ENCODE measurements at places on chromosomes 7 and 10.

GRCh38 chr10:52558090-52558489, 214.5 kb downstream of the MBL2 start:
- DNase-seq = no peak

DNA sequence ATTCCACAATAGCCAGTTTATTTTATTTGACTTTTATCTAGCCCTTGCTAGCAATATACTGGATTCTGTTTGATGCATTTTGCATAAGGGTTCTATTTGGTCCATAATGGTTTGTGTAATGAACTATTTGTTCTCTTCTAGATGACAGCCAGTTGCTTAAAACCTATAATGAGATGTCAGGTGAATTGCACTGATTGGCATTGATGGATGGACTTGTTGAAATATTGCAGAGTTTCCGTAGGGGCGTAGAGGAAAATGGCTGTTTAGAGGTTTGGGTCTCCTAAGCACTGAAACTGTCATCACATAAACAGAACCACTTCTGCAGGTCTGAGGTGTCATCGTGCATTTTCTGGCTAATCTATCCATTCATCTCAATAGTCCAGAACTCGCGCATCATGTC, 124.9 kb upstream of the HDAC9 start:
- no peak for DNase-seq

- no peak for DNase-seq
These were observed 2.0 kb downstream of the MNX1 start for GRCh38 chr7:157008206-157009169.

GRCh38 chr10:51145375-51145774, 71.1 kb downstream of the PRKG1 start:
- no peak for DNase-seq

GRCh38 chr7:117790731-117791130, 82.5 kb downstream of the CTTNBP2 start:
- DNase-seq = no peak
